ENCODE measurements at places on chromosomes 7 and 10.

GRCh38 chr7:90472805-90473540, 3.5 kb downstream of the PTTG1IP2 start:
- no peak for DNase-seq

DNA sequence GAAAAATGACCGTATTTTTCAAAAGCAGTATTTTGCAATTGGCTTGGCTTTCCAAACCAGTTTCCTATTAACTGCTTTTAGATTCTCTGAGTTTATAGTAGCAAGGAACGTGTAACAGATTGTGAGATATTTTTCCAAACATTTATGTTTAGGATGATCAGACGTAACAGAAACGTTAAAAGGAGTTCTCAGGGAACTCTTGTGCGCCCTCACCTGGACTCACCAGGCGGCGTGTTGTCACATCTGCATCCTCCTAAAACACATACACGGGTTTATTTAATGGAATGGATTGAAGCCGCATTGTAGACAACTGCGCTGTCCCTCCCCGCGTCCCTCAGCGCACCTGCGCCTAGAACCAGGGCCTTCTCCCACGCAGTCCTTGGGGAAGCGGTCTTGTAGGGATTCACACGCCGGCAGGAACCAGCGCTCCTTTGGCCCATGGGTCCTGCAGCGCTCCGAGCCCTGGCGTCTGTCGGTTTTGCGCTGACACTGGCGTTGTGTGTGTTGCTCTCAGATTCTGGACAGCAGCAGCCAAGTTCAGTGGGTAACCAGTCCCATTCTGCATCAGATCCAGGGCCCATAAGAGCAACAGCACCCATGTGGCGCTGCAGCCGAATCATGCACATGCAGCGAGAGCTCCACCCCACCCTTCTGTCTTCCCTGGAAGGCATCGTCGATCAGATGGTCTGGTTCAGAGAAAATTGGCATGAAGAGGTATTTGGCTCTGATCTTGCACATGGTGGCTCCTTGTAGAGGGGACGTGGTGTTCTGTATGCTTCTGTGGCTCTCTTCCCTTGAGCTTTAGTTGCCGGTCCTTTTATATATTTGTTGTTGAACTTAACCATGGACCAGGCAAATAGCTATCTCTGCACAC, 114.9 kb downstream of the TRRAP start:
- DNase-seq: no peak

- no peak for DNase-seq
Measured at GRCh38 chr10:86109421-86109820, 257.2 kb downstream of the GRID1 start.

GRCh38 chr7:46003896-46004875, 83.1 kb upstream of the IGFBP3 start:
- no peak for DNase-seq

GRCh38 chr7:104795616-104796398, 218.2 kb upstream of the KMT2E start:
- no peak for DNase-seq

GRCh38 chr7:40194745-40195144, 59.9 kb downstream of the SUGCT start:
- DNase-seq: no peak

GRCh38 chr7:55147736-55148135, 128.9 kb downstream of the EGFR start:
- DNase-seq: no peak

- no peak for DNase-seq
Measured at GRCh38 chr10:78915190-78915518, 153.6 kb upstream of the ZMIZ1 start.

DNA sequence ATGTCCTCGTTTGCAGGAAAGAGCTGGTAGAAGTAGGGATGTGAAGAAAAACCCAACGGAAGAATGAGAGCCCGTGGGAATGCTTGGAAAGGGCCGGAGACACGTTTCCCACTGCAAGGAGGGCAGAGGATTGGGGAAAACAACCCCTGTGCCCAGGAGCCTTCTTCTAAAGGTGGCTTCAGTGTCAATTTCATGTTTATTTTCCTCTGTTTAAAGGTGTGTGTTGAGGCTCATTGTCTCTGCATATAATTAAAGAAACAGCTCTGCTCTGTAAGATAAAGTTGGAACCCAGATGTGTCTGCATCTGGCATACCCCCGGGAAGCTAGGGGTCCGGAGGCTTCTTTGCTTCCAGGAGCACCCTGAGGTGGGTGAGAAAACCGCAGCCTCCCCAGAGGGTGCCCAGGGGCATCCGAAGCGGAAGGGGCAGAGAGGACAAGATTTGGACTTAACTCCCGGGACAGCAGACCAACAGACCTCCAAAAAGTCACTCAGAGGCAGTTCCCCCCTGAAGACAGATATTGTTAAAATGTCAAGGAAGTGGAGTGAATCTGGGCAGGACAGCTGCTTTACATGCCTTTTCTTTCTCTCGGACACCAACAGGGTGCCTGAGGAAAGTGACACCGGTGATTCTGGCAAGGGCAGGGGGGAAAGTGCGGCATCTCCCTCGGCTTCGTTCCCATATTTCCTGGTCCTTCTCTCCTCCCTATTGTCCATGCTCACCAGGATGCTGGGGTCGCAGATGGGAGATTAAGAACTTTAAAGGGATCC, 8.6 kb upstream of the GATA3 start:
- no peak for DNase-seq

- DNase-seq: no peak
Measured at GRCh38 chr10:110989016-110989415, 69.6 kb downstream of the SHOC2 start.

DNA sequence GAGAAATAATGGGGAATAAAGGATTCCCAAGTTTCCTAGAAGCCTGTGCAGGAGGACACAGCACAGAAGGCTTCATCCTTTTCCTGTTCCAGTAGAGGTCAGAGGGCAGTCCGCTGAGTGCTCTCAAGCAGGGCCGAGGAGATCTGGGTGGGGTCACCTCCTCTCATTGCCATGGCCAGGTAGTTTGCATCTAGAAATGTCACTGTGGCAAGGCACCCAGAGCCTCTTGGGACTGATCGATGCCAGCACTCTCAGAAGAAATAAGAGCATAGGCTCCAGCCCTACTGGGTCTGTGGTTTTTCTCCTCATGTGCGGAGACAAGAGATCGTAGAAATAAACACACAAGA, 7.9 kb downstream of the NUB1 start:
- DNase-seq: no peak

GRCh38 chr10:34097682-34098081, 717.4 kb downstream of the PARD3 start:
- no peak for DNase-seq

GRCh38 chr7:37081436-37081835, 357.1 kb upstream of the AOAH start:
- peak; percentile 7 for DNase-seq

DNA sequence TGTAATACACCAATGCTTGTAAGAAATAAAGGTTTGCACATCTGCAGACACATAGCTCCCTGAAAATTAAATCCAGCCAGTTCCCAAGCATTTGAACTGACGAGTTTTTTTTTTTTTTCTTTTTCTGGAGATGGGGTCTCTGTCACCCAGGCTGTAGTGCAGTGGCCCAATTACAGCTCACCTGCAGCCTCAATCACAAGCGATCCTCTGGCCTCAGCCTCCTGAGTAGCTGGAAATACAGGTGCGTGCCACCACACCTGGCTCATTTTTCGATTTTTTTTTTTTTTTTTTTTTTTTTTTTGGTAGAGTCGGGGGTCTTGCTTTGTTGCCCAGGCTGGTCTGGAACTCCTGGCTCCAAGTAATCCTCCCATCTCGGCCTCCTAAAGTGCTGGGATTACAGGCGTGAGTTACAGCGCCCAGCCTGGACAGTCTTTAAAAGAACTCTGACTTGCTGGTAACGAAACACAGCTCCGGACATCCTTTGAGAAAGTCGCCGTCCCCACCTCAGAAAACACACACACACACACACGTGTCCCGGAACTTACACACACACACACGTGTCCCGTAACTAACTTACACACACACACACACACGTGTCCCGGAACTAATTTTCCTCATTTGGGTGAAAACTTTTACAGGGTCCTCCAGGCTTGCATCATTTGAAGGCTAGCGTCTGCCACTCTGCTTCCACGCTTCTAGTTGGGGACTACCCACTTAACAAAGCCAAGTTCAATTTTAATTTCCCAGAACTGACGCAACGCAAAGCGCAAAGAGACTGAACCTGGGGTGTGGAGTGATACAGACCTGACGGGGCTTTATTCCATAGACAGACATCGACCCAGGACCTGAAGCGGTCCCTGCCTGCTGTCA, 18.6 kb downstream of the OCM2 start:
- DNase-seq: no peak

DNA sequence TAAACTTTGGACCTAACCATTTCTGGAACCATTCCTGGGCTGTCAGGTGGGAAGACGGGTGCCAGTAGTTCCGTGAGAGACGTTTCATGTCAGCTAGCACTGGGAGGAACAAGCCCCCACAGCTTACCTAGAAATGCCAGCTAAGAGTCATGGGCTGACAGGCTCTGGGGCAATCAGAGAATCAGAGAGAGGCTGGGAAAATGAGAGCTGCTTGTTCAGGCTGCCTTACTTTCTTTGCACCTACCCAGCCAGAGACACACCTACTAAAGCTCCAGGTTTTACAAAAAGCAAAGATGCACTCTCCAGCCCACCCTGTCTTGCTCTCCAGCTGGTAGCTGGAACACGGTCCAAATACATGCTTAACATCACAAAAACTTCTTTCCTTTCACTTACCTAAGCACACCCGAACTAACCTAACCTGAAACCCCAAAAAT, 688 bp downstream of the PTN start:
- DNase-seq: no peak

- DNase-seq: no peak
Measured at GRCh38 chr10:87560495-87561129, 55.9 kb downstream of the MINPP1 start.

GRCh38 chr7:33705333-33705833, 200.0 kb upstream of the BMPER start:
- no peak for DNase-seq

GRCh38 chr7:2474224-2474623, 2.0 kb downstream of the GRIFIN start:
- no peak for DNase-seq

DNA sequence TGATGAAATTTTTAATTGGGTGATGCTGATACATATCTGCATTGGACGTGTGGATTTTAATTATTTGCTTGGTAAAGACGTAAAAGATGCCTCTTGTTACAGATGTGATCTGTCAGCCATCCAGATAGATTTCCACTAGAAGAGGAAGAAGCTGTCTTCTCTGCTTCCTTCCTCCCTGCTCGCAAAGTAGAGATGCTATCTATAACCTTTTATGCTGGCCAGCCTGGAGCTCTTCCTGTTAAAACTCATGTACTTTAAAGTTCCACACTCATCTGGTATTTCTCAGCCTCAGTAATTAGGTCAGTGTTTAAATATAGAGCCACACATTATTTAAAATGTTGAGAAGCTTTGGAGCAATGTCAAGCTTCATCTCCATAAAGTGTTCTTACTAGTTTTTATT, 51.2 kb upstream of the TMEM229A start:
- no peak for DNase-seq

DNA sequence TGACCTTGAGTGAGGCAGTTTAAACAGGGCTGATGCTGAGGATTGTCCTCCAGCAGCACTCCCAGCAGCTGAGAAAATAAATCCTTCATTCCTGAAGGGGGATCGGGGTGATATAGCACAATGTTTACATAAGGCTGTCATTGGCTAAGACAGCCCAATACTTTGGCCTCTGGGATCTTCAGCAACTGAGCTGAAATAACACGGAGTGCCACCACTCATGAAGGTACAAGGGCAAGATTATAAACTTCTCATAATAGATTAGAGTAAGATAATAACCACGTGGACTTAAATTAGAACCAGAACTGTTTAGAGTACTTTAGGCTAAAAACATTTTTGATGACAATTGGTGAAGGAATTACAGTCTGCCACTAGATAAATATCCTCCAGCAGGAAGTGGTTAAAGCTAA, 70.0 kb upstream of the PAPSS2 start:
- DNase-seq: no peak

- no peak for DNase-seq
Measured at GRCh38 chr10:116892907-116893685, 43.8 kb downstream of the ENO4 start.

- DNase-seq: no peak
Measured at GRCh38 chr7:327233-327931, 37.4 kb downstream of the FOXL3 start.

DNA sequence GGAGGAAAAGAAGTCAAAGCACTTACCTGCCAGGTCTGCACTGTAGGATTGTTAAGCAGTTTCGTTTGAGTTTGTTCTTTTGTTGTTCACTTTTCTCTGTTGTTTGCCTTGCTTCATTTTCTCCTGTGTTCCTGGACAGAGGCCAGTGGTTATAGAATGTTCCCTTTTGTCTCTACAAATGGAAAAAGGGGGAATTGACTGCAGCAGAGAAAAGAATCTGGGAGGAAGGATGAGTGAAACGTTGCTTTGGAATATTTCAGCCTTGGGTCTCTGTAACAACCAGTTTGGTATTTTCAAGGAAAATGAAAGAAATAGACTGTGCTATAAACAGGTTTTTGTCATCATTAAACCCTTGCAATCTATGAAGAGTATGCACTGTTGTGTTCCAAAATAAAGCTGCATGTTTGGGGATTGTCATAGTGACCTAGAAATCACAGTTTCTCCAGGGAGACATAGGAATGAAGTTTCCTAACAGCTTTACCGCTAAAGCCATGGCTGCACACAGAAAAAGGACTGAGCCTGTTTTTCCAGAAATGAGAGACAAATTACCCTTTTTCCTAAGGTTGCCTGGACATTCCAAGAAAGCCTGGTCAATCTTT, 60.8 kb upstream of the HABP2 start:
- no peak for DNase-seq

DNA sequence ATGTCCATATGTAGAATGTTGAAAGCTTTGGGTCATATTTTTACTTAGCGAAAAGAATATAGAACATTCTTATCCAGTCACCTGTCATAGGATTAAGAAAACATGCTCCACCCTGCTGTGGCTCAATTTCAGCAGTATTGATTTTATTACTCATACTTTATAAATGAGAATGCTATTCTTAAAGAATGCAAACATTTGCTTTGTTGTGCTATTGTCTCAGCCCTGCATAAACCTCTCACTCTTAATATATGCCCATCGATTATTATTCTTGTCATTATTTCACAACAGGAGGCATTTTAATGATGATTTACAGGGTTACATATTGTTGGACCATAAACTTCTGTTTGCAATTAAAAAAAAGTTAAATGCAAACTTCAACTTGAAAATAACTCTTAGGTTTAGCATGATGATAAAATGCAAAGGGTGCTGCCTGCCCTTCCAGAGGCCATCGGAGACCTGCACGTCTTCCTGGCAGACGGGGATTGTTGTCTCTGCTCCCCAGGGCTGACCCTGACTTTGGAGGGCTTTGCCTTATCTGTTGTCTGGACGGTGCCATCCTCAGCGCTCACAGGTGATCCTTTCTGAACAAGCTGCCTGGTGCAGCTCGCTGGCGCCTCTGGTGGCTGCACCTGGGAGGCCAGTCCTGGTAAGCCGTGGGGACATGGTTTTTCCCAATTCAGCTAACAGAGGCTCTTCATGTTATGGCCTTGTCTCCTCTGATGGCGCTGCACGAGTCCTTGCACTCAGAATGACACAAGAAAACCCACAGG, 50.0 kb upstream of the SHH start:
- no peak for DNase-seq

- DNase-seq: no peak
Measured at GRCh38 chr10:100826031-100826651, 80.8 kb downstream of the PAX2 start.

Data from CD4-positive, alpha-beta T cell (primary cell).